ENCODE measurements at places on chromosomes 11 and 22.

GRCh38 chr11:9923280-9923679 lies 259.4 kb downstream of the SWAP70 start:
- no peak for DNase-seq

- no peak for DNase-seq
Observed at GRCh38 chr11:67608486-67608885, 1.8 kb downstream of the NDUFV1 start.

GRCh38 chr11:65379698-65380459 lies 2.6 kb downstream of the SLC25A45 start:
- DNase-seq = no peak

DNA sequence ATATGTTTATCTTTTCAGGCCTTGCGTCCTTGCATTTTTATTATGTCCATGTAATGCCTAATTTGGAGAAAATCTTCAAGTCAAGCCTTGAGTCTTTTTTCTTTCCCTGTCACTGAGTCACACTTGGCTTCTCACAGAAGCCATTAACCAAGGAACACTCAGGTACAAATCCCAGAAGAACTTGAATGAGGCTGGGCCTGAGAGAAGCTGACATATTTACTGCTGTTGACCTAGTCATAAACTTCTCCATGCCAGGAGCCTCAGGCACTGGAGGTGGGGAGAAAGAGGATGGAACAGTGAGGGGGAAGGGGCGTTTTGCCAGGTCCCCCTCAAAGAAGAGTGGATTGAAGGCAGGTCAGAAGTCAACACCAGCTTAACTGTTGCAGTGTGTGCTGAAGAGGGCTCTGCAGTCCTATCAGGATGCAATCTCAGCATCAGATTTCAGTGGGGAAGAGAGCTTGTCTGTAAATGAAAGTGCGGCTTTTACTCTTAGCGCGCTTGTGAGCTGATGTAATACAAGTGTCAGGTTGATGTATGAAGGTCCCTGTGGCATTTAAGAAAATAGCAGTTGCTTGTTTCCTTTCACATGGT lies 526.0 kb downstream of the ETS1 start:
- DNase-seq = no peak
